ENCODE measurements at places on chromosomes 11 and 22.

DNA sequence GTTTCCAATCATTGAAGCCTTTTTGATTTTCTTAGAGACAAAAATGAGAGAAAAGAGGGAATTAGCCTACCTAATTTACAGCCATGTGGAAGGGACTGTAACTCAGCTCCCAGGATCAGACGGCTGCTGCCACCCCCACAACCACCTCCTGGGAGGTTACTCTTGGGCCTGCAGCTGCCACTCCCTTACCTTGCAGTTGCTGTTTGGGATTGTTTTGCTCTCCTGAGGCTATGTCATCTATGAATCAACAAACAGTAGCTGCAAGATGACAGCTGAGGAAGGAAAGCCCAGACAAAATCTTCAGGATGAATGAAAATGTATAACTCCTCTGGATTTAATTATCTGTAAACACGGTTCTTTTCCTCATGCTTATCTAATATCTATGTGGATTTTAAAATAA lies 28.0 kb upstream of the ZC3H12C start:
- DNase-seq = no peak

GRCh38 chr11:60206616-60207015 lies 23.7 kb upstream of the MS4A6A start:
- DNase-seq = no peak

GRCh38 chr11:134236834-134237556 lies 12.5 kb downstream of the VPS26B start:
- no peak for DNase-seq

DNA sequence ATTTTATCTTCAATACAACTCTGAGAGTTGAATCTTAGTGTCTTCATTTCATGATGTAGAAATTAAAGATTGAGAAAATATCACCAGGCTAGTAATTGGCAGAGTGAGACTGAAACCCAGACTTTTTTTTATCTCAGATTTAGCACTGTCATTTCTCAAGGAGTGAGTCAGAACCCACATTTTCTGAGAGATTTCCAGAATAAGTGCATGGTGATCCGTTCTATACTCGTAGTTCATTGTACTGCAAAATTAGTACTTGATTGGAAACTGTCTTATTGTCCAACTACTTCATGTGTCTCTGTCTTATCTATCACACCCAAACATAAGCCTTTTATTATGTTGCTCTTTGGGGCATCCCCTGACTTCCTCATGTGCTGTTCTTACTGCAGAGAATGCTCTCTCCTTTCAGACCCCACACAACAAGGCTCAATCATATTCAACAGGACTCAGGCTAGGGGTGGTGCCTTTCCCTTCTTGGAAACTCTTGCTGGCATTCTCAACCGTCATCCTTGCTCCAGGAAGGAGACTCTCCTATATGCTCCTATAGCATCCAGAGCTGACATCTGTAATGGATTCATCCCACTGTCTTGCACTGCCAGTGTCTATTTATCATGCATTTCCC lies 76.7 kb upstream of the BLID start:
- DNase-seq = no peak

DNA sequence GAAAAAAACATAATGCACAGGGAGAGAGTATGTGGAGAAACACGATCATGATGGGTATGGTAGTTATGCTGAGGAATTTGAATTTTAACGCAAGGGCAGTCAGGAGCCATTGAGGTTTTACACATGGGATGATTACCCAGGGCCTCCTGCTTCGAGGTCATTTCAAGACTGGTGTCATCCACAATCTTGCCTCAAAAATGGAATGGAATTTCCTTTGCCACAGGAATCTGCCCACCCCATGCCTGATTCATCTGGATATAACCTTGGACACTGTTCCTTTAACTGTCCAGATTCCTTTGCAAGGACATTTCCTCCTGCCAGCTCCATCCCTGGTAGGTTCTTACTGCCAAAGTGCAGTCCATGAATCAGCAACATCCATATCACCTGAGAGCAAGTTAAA lies 655.9 kb upstream of the TENM4 start:
- DNase-seq = peak; percentile 55

DNA sequence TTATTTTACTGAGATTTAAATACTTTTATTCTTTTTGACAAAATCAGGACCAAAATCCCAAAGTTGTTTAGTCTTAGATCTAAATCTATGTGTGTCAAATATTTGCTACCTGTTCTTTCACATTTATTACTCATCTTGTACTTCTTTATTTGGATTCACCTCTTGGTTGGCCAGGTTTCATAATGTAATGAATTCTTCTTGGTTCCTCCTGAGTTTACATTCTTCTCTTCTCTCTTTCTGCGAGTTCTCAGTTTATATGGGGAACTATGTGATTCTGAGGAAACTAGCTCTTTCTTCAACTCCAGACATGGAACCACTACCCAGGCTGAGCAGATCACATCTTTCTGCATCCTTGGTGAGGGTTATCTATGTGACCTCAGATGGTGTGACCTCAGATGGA lies 50.2 kb downstream of the EHF start:
- no peak for DNase-seq

- DNase-seq = no peak
Measured at GRCh38 chr11:122998727-122999366, 17.2 kb upstream of the BSX start.

DNA sequence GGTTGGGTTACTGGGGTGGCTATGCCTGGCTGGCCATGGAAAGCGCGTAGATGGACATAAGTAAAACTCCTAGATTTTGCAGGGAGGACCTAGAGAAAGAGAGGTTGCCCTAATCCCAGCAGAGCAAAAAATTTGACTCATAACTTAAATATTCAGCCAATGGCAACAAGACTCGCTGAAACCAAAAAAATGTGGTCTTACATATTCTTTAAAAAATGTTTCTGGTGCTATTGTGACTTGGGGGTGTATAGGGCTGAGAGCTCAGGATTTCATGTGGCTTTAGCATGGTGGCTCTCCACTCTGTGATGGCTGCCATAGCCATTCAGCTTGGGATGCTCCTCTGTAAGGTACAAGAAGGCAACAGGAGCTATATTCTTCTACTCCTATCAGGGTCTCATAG lies 27.2 kb upstream of the PDGFD start:
- peak; percentile 22 for DNase-seq

GRCh38 chr22:34390400-34390799 lies 470.1 kb upstream of the LARGE1 start:
- no peak for DNase-seq

DNA sequence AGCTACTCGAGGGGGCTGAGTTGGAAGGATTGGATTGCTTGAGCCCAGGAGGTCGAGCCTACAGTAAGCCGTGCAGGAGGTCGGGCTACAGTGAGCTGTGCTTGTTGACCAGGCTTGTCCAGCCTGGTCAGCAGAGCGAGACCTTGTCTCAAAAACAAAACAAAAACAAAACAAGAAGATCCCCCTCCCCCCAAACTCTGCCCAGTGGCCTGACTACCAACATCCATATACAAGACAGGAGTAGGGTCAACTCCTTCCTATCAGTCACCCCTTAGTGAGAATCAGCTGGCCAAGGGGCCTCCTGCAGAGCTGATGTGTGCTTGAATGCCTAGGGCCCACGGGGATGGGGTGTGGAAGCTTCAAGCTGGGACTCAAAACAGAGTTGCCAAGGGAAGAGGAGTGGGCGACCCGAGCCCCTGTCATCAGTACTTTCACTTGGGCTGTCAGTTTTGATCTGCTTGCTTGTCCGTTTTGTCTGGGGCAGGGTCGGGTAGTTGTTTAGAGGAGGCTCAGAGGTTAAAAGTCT lies 942 bp upstream of the TSPAN18 start:
- DNase-seq = no peak

DNA sequence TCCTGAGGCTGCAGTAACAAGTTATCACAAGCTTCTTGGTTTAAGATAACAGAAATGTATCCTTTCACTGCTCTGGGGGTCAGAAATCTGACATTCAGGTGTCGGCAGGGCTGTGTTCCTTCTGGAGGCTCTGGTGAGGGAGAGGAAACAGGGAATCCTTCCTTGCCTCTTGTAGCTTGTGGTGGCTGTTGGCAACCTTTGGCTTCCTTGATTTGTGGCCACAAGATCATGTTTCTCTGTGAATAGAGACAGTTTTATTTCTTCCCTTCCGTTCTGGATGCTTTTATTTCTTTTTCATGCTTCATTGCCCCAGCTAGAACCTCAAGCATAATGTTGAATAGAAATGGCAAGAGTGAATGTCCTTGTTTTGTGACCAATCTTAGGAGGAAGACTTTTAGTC lies 44.0 kb downstream of the MPPED1 start:
- DNase-seq = no peak

- DNase-seq = peak; percentile 20
Measured at GRCh38 chr22:43226377-43227238, 39.7 kb upstream of the TTLL12 start.

- no peak for DNase-seq
Measured at GRCh38 chr11:132901638-132902471, 630.4 kb downstream of the OPCML start.

GRCh38 chr11:6927030-6927617 lies 898 bp downstream of the ZNF215 start:
- no peak for DNase-seq

DNA sequence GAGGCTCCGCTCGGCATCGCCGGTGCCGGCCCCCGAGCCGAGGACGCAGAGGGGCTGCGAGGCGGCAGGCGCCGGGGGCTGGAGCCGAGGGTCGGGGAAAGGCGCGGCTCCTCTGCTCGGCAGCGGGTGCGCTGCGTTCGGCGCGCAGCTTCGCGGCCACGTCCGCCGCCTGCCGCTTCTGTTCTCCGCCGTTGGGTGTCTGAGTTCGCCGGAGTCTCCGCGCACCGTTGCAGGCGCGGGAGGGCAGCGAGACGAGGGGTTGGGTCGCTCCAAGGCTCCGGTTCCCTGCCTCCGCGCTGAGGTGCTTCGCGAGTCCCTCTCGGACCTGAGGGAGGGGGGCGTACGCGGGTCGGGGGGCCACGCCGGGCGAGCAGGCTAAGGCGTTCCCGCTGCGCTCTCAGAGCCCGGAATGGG lies 347 bp downstream of the MN1 start:
- no peak for DNase-seq

DNA sequence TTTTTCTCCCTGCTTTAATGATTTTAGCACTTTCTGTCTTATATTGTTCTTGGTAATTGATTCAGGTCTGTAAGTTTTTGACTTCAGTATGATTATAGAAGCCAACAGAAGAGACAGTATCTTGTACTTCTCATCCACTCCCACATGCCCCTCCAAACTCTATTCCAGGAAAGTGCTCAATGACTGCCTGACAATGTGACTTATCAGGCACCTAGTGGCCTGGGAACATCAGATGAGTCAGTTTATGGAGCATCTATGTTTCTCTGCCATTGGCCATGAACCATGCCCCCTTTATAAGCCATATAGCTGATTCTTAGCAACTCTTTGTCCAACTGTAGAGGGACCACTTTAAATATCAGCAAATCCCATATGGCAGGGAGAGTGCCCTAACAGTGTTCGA lies 179.2 kb upstream of the MTMR2 start:
- no peak for DNase-seq

DNA sequence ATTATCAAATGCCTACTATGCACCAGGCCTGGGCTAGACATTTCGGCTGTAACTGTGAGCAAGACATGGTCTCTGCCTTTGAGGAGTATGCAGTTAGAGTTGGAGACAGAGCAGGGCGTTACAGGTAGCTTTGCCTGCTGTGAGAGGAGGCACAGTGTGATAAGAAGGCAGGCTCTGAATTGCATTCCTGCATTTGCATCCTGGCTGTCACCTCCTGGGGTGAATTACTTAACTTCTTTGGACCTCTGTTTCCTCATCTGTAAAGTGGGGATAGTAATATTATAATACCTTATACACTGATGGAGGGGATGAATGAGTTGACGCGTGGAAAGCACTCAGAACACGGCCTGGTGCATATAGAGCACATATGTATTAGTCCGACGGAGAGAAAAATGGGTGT lies 118.1 kb upstream of the ARHGAP20 start:
- DNase-seq = no peak

DNA sequence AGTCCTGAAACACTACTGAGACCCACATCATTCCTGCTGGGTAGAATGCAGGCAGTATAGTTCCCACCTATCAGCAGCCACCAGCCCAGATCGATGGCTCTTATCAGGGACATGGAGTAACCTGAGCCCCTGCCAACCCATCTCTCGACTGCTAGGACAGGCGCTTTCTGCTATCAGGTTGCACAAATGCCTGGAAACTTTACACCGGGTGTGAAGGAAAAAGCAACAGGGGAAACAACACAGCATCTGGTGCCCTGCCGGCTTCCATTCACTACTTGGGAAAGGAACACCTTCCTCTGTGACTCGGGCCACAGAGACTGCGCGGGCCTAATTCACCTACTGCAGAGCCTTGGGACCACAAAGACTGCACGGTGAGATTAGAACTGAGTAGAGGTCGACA lies 18.5 kb downstream of the RBFOX2 start:
- no peak for DNase-seq

GRCh38 chr22:24144778-24145085 lies 36.6 kb upstream of the SUSD2 start:
- DNase-seq = no peak

GRCh38 chr11:8440649-8441048 lies 153.4 kb downstream of the STK33 start:
- no peak for DNase-seq

- DNase-seq = no peak
Measured at GRCh38 chr11:77409046-77409445, 64.8 kb downstream of the PAK1 start.

GRCh38 chr11:68684385-68685356 lies at the start of gene GAL:
GAL (plus strand) TSS chr11:68684544; CDS start chr11:68684924, 380 bp downstream.
- DNase-seq = no peak

DNA sequence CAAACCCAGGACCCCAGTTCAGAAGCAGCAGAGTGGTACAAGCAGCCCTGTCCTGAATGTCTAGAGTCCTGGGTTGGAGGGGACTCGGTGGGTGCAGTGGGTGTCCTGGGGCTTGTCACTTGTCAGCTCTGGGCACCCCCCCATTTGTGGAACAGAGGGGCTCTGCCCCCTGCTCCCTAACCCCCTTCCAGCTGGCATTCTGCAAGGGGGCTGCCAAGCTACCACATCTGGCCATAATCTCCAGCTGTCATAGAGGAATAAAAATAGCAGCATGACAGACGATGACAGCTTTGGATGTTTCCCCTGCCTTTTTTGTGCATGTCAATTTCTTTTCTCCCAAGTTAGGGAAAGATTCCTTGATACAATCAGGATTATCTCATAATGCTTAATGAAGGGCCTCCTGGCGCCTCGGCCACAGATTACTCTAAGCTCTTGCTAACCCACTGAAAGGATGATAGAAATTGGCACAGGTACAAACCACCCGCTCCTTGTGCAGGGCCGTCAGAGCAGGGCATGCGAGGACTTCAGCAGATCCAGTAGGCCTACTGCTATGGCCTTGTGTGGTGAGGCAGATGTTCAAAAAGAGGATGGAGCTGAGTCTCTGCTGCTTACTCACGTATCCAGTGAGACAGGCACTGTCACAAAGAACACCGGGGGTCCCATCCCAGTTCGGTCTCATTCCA lies 83.0 kb downstream of the ISX start:
- no peak for DNase-seq

DNA sequence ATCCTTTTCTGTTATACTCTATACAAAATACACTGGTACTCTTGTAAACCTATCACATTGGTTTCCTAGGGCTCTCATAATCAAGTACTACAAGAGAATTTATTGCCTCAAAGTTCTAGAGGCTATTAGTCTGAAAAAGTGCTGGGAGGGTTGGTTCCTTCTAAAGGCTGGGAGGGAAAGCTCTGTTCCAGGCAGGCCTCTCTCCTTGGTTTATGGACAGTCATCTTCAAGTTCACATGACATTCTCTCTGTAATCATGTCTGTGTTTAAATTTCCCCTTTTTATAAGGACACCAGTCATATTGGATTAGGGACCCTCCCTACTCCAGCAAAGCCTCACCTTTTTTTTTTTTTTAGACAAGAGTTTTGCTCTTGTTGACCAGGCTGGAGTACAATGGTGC lies 9.1 kb downstream of the SLC36A4 start:
- no peak for DNase-seq

- no peak for DNase-seq
Measured at GRCh38 chr11:44344423-44344820, 34.5 kb upstream of the ALX4 start.
